ENCODE measurements at places on chromosomes 16 and 17.

GRCh38 chr16:53202398-53202797, 147.6 kb downstream of the CHD9 start:
- DNase-seq = no peak

GRCh38 chr16:80279656-80280055, 261.1 kb upstream of the DYNLRB2 start:
- no peak for DNase-seq

DNA sequence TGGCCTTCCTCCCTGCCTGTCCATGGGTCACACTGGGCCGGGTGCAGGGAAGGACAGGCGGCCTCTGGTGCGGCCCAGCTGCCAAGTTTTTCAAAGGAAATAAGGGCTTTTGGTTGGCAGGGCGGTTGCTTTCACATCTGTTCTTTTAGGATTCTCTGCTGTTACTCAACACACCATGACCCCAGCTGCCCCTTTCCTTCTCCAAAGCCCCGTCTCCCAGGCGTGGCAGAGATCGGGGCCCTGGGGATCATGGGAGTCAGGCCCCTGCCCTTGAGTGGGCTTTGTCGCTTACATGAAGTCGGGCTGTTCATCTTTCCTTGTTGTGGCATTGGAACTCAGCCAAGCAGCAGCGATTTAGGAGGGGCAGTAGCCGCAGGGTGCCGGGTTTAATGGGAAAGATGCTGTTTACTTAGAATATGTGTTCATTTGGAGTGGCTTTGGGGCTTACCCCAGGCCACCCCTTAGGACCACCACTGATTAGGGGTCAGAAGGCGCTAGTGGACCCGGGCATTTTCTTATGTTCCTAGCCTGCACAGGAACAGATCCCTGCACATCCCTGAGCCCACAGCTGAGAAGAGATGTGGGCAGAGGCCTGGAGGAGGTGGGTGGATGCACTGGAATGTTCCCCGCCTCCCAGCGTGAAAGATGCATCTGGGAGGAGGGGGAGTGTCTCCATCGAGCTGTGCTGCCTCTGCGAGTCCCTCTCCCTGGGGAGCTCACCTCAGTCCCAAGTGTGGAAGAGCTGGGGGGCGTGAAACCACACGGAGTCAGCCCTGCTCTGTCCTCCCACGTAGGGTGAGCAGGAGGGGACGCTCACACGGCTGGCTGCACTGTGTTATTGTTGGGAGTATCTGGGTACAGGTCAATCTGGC, 6.8 kb upstream of the ADCY7 start:
- DNase-seq = peak; percentile 89

GRCh38 chr17:45230787-45231480, 9.2 kb downstream of the FMNL1 start:
- DNase-seq = no peak

Data from mesenteric fat pad (tissue), 1 donor.